ENCODE measurements at places on chromosomes 4 and X. TPM values are rescaled to one million over a fixed set of nuclear protein-coding genes. Genes with fewer than 3 reads are reported as not detected.

Gene ENAM
- total RNA-seq = not detected

- no peak overlapping the region for H3K4me3 ChIP-seq
- H3K27ac ChIP-seq = no peak overlapping the region
- DNase-seq = no peak
- H3K4me1 ChIP-seq = no peaks in the 10 kb centered on the region
Measured at GRCh38 chr4:157600583-157600982, 380.1 kb downstream of the GRIA2 start.

- no peaks in the 10 kb centered on the region for H3K36me3 ChIP-seq
- DNase-seq = no peak
- no peak overlapping the region for H3K4me3 ChIP-seq
- no peaks in the 10 kb centered on the region for H3K27me3 ChIP-seq
Measured at GRCh38 chr4:6032249-6033244, 14.3 kb upstream of the C4orf50 start.

DNA sequence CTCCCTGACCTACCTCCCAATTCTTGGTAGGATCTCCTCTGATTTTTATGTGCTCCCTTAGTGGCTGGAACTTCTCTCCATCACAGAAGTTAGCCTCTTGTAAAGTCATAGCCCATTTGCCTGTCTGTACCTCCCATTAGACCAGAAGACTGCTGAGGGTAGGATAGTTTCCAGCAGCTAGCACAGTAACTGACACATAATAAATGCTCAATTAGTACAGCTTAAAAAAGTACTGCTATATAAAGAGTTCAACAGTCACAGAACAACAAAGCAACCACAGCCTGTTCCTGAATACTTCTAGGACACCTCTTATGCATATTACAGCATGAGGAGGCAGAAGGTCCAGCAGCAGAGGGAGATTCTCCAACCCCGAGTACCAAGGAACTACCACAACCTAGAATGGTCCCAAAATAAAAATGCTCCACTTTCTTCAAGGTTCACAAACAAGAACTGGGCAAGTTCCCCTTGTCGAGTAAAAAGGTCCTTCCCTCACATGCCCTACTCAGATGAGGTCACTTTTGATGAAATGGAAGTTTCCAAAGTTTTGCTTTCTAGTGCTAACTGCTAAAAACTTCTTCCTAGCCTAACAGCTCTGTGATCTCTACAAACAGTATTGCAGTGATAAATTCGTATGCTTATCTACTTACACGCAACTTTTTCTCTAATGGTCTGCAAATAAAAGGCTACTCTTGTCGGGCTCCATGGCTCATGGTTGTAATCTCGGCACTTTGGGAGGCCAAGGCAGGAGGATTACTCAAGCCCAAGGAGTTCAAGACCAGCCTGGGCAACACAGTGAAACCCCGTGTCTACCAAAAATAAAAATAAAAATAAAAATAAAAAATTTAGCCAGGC lies 12.8 kb downstream of the MECP2 start:
- no peaks in the 10 kb centered on the region for H3K27me3 ChIP-seq
- no peak overlapping the region for H3K27ac ChIP-seq
- H3K36me3 ChIP-seq = no peaks in the 10 kb centered on the region
- H3K4me3 ChIP-seq = no peak overlapping the region
- no peak for DNase-seq

- no peak for DNase-seq
- H3K27ac ChIP-seq = no peak overlapping the region
- H3K4me3 ChIP-seq = no peak overlapping the region
- no peaks in the 10 kb centered on the region for H3K4me1 ChIP-seq
- H3K27me3 ChIP-seq = no peaks in the 10 kb centered on the region
Measured at GRCh38 chrX:140149761-140150160, 184.4 kb upstream of the CXorf66 start.

DNA sequence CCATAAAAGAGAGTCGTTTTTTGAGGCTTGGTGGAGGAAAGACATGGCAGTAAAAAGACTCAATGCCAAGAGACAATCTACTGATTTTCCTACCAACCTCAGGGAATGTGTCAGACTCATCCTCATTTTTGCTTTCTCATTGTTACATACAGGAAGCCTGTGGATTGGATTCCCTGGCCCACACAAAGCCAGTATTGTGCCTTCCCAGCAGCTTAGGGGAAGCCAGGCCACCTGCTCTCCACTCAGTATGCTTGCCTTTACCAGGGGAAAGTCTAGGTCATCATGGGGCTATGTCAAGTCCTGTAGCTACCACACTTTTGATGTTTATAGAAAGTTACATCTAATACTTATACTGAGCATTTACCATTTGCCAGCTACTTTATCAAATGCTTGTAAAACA lies 11.0 kb downstream of the BMX start:
- no peaks in the 10 kb centered on the region for H3K36me3 ChIP-seq
- no peaks in the 10 kb centered on the region for H3K4me1 ChIP-seq
- no peaks in the 10 kb centered on the region for H3K27me3 ChIP-seq
- H3K4me3 ChIP-seq = no peak overlapping the region

Gene BOD1L1
- 18.1 TPM for total RNA-seq

- no peaks in the 10 kb centered on the region for H3K27me3 ChIP-seq
- H3K4me1 ChIP-seq = no peaks in the 10 kb centered on the region
- no peak for DNase-seq
- H3K4me3 ChIP-seq = no peak overlapping the region
- no peak overlapping the region for H3K27ac ChIP-seq
- no peaks in the 10 kb centered on the region for H3K36me3 ChIP-seq
Measured at GRCh38 chr4:113009461-113009860, 40.0 kb upstream of the ANK2 start.

DNA sequence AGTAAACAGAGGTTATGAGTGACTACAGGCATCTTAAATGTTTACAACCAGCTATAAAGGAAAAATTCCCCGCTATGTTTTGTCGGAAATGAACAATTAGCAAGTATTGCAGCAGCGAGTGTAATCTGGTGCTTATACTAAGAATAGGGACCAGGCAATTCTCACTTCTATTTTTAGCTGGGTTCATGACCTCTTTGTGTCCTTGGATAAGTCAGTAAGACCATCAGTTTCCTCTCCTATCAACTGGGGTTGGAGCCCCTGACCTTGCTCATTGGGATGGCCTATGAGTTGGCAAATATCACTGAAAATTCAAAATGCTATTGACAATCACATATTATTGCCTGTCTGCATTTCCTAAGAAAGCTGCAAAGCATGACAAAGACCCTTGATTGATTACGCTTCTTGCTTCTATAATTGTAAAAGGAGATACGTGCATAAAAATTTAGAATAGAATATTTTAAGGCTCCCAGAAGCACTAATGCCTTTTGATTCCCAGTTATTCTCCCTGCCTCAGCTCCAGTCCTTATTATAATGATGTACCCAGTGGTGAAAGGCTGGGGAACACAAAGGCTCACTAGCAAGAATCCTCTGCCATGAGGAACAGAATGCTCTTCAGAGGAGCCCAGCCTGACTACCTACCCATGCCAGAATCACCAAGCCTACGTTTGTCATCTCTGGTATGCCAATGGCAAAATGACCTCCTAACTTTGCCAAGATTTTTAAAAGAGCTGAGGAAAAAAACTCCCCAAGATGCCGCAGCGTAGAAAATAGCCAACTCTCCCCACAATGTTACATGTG lies 21.9 kb downstream of the GATB start:
- H3K27ac ChIP-seq = no peak overlapping the region
- no peak for DNase-seq
- no peaks in the 10 kb centered on the region for H3K36me3 ChIP-seq
- no peaks in the 10 kb centered on the region for H3K27me3 ChIP-seq

DNA sequence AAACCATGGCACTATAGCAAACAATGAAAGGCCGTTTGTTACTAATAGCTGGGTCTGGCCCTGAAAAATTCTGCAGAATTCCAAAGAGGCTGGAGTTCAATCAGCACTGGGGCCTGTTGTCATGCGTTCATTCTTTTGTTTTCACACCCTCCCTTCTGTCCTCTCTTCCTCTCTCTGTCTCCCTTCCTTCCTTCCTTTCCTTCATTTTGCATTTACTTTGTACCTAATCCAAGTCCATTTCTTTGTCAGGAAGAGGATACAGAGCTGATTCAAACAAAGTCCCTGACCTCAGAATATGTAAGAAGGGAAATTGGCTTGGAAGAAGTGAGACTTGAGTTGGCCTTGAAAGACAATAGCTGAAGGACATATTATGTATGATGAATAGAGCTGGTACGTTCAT lies 119.6 kb upstream of the LDB2 start:
- H3K4me1 ChIP-seq = no peaks in the 10 kb centered on the region
- H3K36me3 ChIP-seq = no peaks in the 10 kb centered on the region
- no peak overlapping the region for H3K4me3 ChIP-seq
- no peak for DNase-seq
- no peak overlapping the region for H3K27ac ChIP-seq

Gene RHOXF1
- total RNA-seq = 0.41 TPM

Gene MAGEA10
- not detected for total RNA-seq

DNA sequence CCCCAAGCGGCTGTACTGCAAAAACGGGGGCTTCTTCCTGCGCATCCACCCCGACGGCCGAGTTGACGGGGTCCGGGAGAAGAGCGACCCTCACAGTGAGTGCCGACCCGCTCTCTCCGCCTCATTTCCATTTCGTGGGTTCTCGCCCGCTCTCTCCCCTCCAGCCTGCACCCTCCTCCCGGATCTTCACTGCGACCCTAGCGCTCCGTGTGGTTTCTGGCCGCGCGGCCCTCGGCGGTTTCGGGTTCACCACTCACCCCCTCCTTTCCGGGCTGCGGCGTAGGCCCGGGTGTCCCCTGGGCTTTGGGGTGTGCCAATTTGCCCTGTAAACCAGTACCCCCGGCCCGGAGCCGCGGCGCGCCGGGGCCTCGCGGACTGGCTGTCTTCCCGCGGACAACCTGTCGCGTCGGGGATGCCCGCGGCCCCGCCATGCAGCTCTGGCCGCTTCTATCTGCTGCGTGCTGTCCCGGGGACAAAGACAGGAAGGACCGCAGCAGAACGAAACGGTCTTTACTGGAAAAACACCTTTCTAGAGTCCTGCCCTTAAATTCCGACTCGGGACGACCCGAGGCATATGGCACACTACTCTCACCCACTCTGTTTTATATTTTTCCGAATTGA lies 737 bp downstream of the FGF2 start:
- no peak for DNase-seq
- H3K4me3 ChIP-seq = peak overlapping the region; percentile 77
- H3K36me3 ChIP-seq = no peaks in the 10 kb centered on the region
- peak overlapping the region; percentile 89 for H3K27ac ChIP-seq
- no peaks in the 10 kb centered on the region for H3K27me3 ChIP-seq
- H3K4me1 ChIP-seq = peaks cover 17% of the 10 kb centered on the region

Gene DSPP
- total RNA-seq = not detected

- DNase-seq = no peak
- no peak overlapping the region for H3K27ac ChIP-seq
- H3K27me3 ChIP-seq = no peaks in the 10 kb centered on the region
- peaks cover 12% of the 10 kb centered on the region for H3K4me1 ChIP-seq
- no peaks in the 10 kb centered on the region for H3K36me3 ChIP-seq
Measured at GRCh38 chrX:77922787-77923186, 12.3 kb downstream of the ATP7A start.

Gene CCDC149
- 3.6 TPM for total RNA-seq

- H3K4me3 ChIP-seq = no peak overlapping the region
- H3K27me3 ChIP-seq = no peaks in the 10 kb centered on the region
- no peaks in the 10 kb centered on the region for H3K36me3 ChIP-seq
- H3K4me1 ChIP-seq = no peaks in the 10 kb centered on the region
- H3K27ac ChIP-seq = no peak overlapping the region
Measured at GRCh38 chr4:158056689-158057245, 116.1 kb downstream of the GASK1B start.

GRCh38 chr4:118760493-118760892 lies 75.3 kb downstream of the METTL14 start:
- peaks cover 3% of the 10 kb centered on the region for H3K36me3 ChIP-seq
- H3K27me3 ChIP-seq = no peaks in the 10 kb centered on the region
- H3K27ac ChIP-seq = no peak overlapping the region
- DNase-seq = no peak

Gene NAT8L
- total RNA-seq = 16.6 TPM

Gene OTUD5
- total RNA-seq = 59.5 TPM

Gene PPP1R2C
- not detected for total RNA-seq

Gene GABRB1
- total RNA-seq = not detected

Gene APOO
- 36.8 TPM for total RNA-seq

- DNase-seq = no peak
- peaks cover 15% of the 10 kb centered on the region for H3K4me1 ChIP-seq
- H3K27ac ChIP-seq = peak overlapping the region; percentile 91
- no peaks in the 10 kb centered on the region for H3K27me3 ChIP-seq
Measured at GRCh38 chr4:123651066-123651465, 254.5 kb downstream of the SPRY1 start.

Gene STK26
- 44.2 TPM for total RNA-seq

Gene SLC2A9
- total RNA-seq = 3.5 TPM

Gene SPANXA2
- not detected for total RNA-seq

- no peaks in the 10 kb centered on the region for H3K27me3 ChIP-seq
- no peak overlapping the region for H3K27ac ChIP-seq
- H3K4me1 ChIP-seq = no peaks in the 10 kb centered on the region
- DNase-seq = no peak
- no peak overlapping the region for H3K4me3 ChIP-seq
Measured at GRCh38 chr4:56245547-56246232, 141.6 kb downstream of the AASDH start.

DNA sequence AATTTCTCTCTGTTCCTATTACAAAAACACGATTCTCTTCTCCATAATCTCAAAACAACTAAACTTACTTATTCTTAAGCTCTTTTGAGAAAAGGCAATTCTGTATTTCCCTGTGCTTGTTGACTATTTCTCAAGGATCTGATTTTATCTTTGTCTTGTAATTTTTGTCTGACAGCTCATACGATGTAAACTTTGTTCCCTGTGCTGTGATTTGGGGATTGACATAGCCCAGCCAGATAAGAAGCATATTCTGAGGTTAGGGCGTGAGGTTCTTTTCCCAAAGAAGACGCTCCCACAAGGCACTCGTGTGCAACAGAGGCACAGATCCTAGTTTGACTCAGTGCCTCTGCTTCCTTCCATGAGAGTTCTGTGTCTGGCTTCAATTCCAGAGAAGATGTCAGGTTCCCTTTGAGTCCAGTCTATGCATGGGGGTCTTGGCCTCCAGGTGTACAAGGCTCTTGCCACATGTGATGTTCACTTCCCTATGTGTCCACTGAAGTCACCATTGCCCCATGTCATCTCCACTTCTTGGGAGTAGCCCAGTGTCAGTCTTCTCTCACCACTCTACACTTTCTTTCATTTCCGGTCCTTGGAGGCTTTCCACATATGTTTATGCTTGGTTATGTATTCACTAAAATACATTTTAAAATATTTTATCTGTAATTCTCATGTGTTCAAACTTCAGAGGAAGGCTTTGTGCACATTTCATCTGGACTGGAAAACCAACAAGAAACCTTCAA lies 94.8 kb downstream of the MID1 start:
- no peaks in the 10 kb centered on the region for H3K36me3 ChIP-seq
- no peak for DNase-seq
- H3K27ac ChIP-seq = no peak overlapping the region
